Hematopoietic multipotent progenitor cell treated with erythropoietin and hydrocortisone succinate and interleukin-3 and kit ligand, for 15 days (in vitro differentiated cells): ENCODE measurements at places on chromosomes 13 and 19.
A peak's percentile ranks its signal among the peaks of the same experiment; 100 is the strongest.

GRCh38 chr19:49361438-49362047 is 673 bp downstream of the TEAD2 start:
- DNase-seq, result no peak

GRCh38 chr13:101757446-101758039 is 305.1 kb downstream of the ITGBL1 start:
- DNase-seq, result peak; percentile 28

GRCh38 chr19:7983286-7983950 is 22.0 kb downstream of the ELAVL1 start:
- DNase-seq, result no peak

- DNase-seq, result peak; percentile 81
These were observed 20.0 kb downstream of the TICAM1 start for GRCh38 chr19:4811328-4812131.

- DNase-seq, result no peak
These were observed 497.0 kb downstream of the FOXO1 start for GRCh38 chr13:40169476-40169875.
